GDM1 (cell line): ENCODE measurements at places on chromosomes 7 and 10.

DNA sequence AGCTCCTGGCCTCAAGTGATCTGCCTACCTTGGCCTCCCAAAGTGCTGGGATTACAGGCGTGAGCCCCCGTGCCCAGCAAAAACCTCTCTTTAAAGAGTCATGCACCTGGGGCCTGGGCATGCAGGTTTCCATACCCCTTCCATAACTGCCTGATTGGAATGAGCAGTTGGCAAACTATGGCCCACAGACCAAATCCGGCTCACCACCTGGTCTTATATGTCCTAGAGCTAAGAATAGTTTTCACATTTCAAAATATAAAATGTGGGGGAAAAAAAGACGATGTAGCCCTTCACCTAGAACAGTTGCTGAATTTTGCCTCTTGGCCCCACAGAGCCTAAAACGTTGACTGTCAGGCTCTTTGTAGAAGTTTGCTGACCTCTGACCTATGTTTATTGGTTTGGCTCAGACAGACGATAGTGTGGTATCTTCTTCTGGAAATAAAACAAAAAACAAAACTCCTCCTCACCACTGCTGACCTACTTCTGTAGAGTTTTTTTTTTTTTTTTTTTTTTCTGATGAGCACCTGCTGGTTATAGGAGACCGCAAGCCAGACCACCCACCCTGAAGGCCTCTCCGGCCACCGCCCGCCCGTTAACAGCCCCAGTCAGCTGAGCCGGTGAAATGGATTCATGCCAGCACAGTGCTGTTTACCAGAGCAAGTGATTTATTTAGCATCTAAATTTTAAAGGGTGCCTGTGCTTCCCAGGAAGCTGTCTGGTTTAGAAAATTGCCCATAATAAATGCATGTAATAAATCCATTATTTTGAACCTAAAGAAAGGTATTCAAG is 33.5 kb upstream of the SFRP5 start:
- DNase-seq, result no peak

GRCh38 chr7:103539875-103540274 is 93.9 kb upstream of the SLC26A5 start:
- DNase-seq, result no peak

- DNase-seq, result no peak
These were observed 327.5 kb upstream of the PHF14 start for GRCh38 chr7:10646194-10646593.

DNA sequence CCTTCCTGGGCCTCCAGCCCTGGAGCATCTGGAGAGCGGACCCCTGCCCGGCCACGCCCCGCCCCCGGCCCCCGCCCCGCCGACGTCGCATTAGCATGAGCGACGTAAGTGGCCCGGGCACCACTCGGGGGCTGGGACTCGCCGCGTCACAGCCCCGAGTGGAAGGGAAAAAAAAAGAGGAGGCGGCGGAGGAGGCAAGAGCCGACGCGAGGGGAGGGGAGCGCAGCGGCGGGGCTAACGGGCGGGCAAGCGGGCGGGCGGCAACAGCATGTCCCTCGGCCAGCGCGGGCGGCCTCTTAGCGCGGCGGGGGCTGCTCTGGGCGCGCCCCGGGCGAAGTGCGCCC is at the start of gene SLC18A3:
SLC18A3 (plus strand) TSS at position 197 of the 344 bp plus-strand sequence. CDS start 431 bp downstream, outside the sequence.
- no peak for DNase-seq

DNA sequence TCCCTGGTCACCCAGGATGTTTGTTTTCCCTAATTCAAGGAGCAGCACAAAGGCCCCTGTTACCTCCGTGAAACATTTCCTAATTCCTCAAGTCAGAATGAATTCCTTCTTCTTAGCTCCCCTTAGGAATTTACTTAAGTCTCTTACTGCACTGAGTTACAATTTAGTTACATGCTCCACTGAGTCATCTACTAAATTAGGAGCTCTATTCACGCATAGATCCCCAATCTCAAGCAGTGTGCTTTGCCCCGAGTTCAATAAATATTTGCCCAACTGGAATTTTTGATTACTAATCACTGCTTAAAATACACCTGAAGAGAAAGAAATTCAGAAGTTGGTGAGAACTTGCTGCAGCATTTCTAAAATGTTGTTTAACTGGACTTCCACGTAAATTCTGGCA is 329.4 kb upstream of the MYO3A start:
- no peak for DNase-seq

GRCh38 chr7:15674586-15674985 is 11.9 kb downstream of the MEOX2 start:
- no peak for DNase-seq

GRCh38 chr7:107387128-107387527 is 82.7 kb upstream of the GPR22 start:
- DNase-seq, result no peak

GRCh38 chr10:112241651-112242341 is 41.4 kb upstream of the TECTB start:
- no peak for DNase-seq

- DNase-seq, result no peak
These were observed 19.7 kb downstream of the DOCK1 start for GRCh38 chr10:126924915-126925300.

GRCh38 chr7:17384400-17384799 is 85.9 kb downstream of the AHR start:
- no peak for DNase-seq

- DNase-seq, result no peak
These were observed 24.4 kb downstream of the RALA start for GRCh38 chr7:39647816-39648215.

- DNase-seq, result no peak
These were observed 203.2 kb upstream of the SHH start for GRCh38 chr7:156015237-156016020.

GRCh38 chr10:85651497-85651882 is 715.1 kb downstream of the GRID1 start:
- no peak for DNase-seq

DNA sequence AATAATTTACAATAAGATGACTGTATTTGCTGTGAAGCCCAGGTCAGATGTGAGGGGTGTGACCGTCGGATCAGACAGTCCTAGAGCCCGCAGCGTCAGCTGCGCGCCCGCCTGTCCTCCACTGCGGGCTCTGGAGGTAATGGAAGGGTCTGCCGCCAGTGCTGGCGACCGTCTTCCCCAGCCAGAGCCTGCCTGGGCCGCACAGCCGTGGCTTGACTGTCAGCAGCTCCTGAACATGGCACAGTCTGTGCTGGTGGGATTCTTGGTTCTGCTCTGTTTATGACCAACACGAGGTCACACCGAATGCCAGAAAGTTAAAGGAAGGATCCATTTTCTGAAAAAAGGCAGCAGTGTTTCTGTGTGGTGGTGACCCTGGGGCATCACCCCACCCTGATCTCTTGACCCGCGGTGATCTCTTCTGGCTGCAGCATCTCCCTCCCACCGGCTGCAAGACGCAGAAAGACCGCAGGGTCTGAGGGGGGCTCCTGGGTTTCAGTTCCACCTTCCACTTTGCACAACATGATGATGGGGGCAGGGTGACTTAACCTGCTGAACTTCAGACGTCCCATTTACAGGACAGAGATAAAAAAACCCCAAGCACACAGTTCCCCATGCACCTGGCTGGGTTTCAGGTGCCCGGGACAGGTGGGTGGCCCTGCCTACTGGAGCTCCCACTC is 103.7 kb downstream of the DNAJB6 start:
- no peak for DNase-seq

DNA sequence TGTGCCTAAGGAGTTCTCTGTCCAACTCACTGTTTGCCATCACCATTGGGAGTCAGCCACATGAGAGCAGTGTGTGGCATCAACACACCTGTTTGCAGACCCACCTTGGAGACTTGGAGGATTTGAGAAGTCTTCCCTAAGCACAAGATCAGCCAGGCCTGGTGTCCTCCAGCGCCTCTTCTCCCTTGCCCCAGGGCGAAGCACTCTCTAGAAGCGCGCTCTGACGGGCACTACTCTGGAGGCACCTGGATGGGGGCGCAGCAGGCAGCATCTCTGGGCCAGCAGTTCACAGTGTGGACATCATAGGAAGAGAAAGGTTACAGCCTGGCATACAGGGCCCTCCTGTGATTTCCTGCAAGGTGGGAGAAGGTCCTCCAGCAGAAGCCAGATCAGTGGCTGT is 289.3 kb downstream of the CELF2 start:
- no peak for DNase-seq

DNA sequence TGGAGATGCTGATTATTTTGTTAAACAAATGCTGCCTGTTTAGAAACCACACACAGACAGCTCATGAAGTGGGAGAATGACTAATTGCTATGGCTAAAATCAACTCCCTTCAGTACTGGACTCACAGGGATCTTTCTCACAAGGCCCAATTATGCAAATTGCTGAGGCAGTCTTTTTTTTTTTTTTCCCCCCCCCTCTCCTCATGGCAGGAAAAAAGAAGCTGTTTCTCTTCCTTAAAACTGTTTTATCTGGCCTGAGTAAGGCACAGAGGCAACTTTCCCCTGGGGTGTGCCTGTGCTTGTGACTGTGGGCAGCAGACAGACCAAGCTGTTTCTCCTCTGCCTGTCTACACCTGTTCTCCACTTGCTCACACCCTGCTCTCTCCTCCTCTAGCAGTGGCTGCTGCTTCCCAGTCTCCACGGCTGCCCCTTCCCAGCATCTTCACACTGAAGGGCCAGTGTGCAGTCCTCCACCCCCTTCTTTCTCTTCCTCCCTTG is 65.4 kb upstream of the STEAP1B start:
- no peak for DNase-seq

DNA sequence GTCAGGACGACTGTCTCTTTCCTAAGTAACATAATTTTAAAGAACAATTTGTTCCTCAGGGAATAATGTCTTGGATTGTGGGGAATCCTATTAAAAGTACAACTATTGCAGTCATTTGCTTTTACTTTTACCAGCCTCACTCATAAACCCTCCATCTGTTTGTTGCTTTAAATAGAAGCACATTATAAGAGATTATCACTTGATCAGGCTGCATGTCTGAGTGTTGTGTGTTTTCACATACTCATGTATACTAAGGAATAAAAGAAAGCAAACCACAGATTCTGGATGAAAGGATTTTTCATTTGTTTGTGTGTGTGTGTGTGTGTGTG is 1077.8 kb downstream of the KCNMA1 start:
- DNase-seq, result no peak

DNA sequence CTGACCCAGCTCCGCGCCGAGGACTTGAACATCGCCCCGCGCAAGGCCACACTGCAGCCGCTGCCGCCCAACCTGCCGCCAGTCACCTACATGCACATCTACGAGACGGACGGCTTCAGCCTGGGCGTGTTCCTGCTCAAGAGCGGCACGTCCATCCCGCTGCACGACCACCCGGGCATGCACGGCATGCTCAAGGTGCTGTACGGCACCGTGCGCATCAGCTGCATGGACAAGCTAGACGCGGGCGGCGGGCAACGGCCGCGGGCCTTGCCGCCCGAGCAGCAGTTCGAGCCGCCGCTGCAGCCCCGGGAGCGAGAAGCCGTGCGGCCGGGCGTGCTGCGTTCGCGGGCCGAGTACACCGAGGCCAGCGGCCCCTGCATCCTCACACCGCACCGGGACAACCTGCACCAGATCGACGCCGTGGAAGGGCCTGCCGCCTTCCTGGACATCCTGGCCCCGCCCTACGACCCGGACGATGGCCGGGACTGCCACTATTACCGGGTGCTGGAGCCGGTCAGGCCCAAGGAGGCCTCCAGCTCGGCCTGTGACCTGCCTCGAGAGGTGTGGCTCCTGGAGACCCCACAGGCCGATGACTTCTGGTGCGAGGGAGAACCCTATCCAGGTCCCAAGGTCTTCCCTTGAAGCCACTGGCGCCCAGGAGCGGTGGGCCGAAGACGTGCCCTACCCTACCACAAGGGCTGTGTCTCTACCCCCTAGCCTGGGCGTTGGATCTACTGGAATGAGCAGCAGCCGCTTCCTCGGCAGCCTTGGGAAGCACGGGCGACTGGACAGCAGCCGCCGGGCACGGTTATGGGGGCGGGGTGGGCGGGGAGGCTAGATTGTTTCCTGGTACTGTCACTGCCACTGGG is 945 bp downstream of the ADO start:
- no peak for DNase-seq

GRCh38 chr10:48492201-48492600 is 112.7 kb downstream of the ARHGAP22 start:
- no peak for DNase-seq

- no peak for DNase-seq
These were observed 21.3 kb upstream of the LRGUK start for GRCh38 chr7:134105841-134106240.

- DNase-seq, result no peak
These were observed 37.3 kb upstream of the SLC29A3 start for GRCh38 chr10:71281646-71282322.

DNA sequence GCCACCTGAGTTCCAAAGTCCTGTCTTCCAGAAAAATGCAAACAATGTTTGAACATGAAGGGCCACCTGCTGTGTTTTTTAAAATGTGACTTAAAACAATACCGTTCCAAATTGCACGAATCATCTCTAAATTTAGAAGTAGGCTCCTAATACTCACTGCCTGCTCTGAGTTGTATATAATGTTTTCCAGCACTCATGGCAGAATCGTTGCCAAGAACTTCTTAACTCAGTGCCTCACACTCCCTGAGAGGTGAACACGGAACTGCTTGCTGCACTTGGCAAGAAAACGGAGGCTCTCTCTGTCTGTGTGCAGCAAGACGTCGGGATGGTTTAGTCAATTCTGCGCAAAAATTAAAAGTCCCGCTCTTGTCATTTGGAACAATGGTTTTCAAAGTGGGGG is 757.3 kb upstream of the AUTS2 start:
- DNase-seq, result no peak

- DNase-seq, result no peak
These were observed 322.0 kb downstream of the KCNMA1 start for GRCh38 chr10:77315496-77316129.

DNA sequence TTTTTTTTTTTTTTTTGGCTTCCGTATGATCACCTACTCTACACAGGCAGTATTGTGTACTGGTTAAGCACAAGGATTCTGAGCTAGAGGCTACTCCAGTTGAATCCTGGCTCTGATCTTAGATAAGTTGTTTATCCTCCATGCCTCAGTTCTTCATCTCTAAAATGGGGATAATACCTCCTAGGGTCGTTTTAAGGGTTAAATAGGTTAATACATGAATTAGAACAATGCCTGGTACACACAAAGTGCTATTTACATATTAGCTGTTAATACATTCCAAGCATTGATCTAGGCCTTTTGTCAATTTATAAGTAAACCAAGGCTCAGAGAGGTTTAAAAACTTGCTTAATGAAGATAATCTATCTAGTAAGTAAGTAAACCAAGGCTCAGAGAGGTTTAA is 59.0 kb downstream of the ST7 start:
- no peak for DNase-seq

- DNase-seq, result no peak
These were observed 107.3 kb downstream of the NRCAM start for GRCh38 chr7:108348913-108349312.

DNA sequence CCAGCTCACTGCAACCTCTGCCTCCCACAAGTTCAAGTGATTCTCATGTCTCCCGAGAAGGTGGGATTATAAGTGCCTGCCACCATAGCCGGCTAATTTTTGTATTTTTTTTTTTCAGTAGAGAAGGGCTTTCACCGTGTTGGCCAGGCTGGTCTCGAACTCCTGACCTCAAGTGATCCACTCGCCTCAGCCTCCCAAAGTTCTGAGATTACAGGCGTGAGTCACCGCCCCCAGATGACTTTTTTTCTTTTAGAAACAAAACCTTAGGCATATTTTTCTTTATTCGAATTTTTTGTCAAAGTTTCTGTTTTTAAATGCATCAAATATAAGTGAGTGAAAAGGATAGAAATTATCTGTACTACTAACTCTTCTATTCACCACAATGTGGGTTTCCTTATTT is 113.1 kb downstream of the LRRC4 start:
- DNase-seq, result no peak
